ENCODE measurements at places on chromosomes 12 and 14.
A peak's percentile ranks its signal among the peaks of the same experiment; 100 is the strongest.

DNA sequence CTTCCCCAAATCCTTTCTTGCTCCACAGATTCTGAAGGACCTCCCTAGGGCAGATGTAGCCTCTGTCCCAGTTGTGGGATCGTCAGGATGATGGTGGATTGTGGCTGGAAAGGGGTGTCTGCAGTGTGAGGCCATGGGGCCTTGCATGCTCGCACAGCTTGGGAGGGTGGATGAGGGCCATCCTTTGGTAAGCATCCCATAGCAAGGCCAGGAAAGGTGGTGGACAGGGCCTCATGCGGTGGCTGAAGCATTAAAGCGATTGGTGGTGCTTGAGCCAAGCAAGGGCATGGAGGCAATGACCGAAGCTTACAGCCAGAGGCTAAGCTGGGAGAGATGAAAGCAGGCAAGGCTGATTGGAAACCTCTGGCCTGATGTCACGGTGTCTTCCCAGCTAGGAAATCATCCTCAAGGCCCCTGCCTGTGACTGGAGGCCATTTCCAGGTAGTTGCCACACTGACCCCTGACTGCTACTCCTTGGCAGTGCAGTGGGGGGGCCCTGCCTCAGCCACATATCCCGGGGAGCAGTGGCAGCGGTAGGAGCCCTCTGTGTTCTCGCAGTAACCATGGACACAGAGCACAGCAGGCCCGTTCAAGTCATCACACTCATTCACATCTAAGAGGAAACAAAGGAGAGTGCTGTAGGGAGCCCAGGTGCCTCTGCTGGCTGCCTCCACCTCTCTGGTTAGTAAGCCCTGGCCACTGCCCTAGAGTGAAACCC is 7.0 kb downstream of the ISCA2 start:
- DNase-seq = no peak

DNA sequence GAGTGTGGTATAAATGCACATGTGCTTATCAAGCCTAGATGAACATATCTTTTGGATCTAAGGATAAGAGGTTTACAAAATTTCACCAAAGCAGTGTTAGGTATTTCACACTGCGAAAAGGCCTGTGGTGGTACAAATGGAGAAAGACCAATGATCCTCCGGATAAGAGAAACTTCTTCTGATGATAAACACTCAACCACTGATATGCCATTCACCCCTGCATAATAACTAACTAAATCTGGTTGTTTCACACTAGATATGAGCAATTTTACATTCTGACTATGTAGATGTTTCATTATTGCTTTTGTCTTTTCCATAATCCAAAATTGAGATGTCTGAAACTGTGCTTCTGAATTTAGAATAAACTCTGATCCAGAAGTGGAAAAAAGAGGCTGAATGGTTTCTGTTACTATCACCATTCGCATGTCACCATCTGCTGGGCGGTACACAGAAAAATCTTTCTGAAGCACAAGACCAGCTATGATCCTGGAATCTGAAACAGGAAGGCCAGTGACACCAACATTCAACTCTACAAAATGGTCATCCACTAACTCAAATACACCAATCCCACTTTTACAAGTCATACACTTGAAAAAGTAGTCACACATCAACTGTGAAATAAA is 1.3 kb downstream of the BBS10 start:
- DNase-seq = peak; percentile 64

GRCh38 chr12:84727961-84728360 is 184.6 kb downstream of the SLC6A15 start:
- DNase-seq = peak; percentile 69

- DNase-seq = no peak
Measured at GRCh38 chr14:66600416-66600815, 92.5 kb downstream of the GPHN start.

GRCh38 chr14:88868558-88869159 is 44.2 kb downstream of the TTC8 start:
- DNase-seq = peak; percentile 57

GRCh38 chr14:55071870-55072640 is 20.6 kb downstream of the MAPK1IP1L start:
- DNase-seq = no peak

DNA sequence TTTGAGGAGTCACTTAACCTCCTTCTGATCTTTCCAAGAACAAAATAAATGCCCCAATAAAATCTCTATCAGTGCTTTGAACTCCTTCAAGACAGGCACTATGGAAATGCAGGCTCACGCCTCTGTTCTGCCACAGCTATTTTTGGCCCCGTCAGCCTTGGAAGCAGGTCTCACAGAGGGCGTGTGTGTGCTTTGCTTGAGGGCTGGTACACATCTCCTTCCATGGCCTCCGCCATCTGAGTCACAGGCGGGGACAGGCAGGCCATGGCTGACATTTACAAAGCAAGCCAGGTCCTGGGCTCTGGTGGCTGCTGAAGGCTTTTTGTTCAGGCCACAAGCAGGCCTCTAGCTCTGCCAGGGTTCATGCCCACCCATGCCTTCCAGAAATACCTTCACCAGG is 16.0 kb downstream of the PRIMA1 start:
- no peak for DNase-seq

GRCh38 chr14:76113691-76114090 is 38.0 kb upstream of the GPATCH2L start:
- DNase-seq = no peak

- no peak for DNase-seq
Measured at GRCh38 chr12:45670346-45671065, 59.0 kb upstream of the ARID2 start.

- no peak for DNase-seq
Measured at GRCh38 chr12:2229661-2230539, 177.1 kb downstream of the CACNA1C start.

GRCh38 chr12:123056053-123056452 is 75.6 kb downstream of the ARL6IP4 start:
- DNase-seq = no peak

- no peak for DNase-seq
Measured at GRCh38 chr14:23564876-23565275, 2.7 kb downstream of the AP1G2 start.

GRCh38 chr12:48336564-48336963 is 14.2 kb downstream of the ZNF641 start:
- DNase-seq = no peak

GRCh38 chr14:92323011-92323915 is at the start of gene SLC24A4:
TSS of gene SLC24A4 (plus strand) at chr14:92323165. CDS start at chr14:92323831, 666 bp downstream.
- DNase-seq = no peak

DNA sequence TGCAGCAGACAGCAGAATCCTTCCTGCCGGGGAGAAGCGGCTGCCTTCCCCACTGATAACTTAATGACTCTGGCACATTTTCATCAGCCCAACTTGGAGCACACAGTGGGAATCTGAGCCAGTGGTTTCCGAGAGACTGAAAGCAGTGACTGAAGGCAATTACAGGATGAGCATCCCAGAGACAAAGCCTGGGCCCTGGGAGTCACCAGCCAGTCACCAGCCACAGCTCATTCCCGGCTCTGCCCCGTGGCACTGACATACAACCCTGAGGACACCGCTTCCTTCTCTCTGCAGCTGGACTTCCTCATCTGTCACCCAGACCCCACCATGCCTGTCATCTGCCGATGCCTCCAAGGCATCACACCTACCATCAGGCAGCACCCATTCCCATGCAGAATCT is 192.3 kb downstream of the DPF3 start:
- no peak for DNase-seq

DNA sequence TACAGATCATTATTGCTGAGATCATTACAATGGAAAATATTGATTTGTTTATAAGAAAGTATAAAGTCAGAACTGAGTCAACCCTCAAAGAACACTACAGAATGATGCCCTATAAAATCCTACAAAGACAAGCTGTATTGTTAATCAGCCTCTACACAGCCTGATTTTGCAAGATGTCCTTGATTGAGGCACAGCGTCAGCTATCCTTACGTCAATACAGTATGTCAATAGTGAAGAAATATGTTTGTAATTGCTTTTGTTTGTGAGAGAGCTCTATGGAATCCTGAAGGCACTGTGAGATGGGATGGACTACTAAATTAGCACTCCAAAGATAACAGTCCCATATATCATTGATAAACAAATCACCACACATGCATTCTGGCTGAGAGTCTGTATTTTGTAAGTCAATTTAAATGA is 70.7 kb downstream of the RASSF9 start:
- DNase-seq = no peak

DNA sequence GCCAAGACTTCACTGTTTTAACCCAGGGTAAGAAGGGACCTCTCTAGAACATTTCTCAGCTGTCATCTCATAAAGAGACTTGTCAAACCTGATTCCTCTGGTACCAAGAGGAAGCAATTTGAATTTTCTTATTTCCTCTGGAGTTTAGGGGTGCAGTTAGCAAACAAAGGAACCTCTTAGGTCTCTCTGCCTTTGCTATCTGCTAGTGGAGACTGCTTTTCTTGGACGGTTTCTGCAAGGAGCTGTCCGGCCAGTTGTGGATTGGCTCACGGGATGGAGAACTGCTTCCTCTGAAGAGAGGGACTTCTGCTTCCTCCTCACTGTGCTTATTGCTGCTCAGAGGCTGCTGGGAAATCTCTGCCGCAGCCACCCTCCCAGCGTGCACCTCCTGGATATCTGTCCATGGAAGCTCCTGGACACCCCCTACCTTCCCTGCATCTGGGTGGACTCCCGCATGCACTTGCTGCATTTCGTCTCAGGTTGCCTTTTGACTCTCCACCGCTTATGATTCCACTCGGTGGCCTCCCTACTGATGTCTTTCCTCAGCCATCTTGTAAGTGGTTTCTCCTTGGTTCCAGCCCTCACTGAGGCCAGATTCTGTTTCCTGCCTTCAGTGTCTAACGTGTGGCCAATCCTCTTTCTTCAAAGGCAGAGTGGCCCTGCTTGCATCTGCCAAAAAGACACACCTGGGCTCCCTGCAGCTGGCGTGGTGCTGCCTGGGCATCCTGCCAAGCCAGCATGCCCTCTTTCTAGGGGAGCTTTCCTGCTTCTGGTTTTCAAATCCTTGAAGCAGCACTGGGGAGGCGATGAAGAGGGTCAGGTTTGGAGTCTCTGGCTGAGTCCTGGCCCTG is 187.3 kb downstream of the CHST11 start:
- no peak for DNase-seq

DNA sequence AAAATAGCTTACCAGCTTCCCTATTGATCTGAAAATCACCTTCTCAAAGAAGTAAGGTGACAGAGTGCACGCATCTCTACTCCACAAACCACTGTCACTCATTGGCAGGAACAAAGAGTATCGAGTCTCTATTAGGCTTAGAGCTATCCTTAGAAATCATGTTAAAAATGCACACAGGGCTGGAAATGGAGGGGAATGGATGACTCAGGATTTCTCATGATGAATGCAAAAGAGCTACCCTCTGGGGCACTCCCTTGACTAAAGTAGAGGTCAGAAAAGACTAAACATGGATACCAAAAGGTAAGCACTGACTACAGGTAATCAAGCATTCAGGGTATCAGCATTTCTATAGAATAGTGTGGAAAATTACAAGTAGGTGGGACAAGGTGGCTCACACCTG is 96.1 kb upstream of the ANO4 start:
- DNase-seq = no peak

GRCh38 chr12:108700833-108701541 is 30.3 kb downstream of the CORO1C start:
- no peak for DNase-seq

DNA sequence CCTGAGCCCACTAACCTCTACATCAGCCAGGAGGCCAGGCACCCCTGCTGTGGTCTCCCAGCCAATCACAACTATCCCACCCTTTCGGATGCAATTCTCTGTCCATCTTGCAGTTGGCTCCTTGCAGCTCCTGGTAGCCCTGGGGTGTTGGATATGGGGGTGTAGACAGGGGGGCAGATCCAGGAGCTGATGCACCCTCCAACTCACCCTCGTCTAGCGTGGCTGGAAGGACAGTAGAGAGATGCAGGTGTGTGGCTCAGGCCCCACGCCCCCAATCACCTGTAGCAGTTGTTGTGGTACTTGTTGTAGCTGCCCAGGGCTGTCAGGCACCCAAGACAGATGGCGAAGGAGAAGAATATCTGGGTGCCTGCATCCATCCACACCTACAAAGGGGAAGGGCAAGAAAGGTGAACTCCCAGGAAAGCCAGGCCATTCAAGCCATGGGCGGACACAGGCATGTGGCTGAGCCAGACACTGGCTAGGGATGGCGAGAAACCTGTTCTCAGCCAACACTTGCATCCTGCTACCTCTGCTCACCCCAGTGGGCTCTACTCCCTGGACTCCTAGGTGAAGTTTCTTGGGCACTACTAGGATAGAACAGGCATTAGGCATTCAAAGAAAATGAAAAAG is 13.4 kb upstream of the SLC6A12 start:
- no peak for DNase-seq

DNA sequence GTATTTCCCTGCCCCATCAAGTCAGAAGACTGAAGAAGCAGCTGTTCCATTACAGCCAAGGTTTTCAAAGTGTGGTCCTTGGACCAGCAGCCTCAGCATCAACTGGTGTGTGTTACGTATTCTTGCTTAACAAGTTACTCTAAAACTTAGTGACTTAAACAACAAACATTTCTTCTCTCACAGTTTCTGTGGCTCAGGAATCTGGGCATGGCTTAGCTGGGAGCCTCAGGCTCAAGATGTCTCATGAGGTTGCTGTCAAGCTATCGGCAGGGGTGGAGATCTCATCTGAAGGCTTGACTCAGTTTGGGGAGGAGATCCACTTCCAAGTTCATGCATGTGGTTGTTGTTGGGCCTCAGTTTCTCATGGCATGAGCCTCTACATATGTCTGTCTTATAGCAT is 174.5 kb downstream of the KTN1 start:
- no peak for DNase-seq

DNA sequence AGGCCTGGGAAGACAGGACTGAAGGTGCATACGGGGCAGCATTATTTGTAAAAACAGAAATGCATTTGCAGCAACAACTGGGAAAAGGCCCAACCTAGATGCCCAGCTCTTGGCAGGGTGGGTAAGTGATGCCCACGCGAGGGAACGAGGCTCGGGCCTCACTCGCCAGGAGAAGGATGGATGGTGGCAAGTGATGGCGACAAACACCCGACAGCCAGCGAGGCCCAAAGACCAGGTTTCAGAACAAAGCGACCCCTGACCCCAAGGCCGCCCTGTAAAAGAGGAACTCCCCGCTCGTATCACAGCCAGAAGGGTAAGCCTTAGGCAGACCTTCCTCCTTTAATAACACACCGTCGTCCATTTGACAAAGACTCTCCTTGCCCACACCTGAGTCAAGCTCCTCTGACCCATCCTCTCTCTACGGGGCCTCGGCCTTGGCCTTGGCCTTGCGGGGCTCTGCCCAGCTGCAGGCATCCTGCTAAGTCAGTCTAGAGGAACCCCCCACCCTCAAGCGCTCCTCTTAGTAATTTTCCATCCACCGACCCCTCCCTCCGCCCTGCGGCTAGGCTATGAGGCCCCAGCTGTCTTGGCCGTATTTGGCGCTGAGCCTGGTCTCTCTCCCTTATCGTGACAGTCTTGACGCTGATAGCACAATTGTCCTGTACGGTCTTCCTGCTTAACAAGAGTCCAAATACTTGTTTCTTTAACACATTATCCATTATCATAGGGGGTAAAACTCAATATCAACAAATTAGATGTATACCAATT is 80.2 kb downstream of the NCOR2 start:
- no peak for DNase-seq

DNA sequence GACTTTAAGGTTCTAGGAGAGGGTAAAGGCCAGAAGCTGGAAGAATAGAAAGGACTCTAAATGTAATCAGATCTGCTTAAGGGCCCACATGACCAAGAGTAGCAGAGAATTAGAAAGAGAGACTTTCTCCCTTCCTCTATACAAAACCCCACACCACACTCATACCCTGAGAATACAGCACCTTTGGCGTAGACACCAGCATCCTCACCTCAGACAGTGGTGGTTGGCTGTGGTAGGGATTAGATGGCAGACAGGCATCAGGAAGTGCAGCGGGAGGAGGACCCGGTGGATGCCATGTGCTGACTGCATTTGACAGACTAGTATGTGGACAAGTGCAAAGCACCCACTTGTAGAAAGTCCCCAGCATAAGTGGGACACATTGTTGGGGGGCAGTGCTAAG is 98.3 kb upstream of the AMIGO2 start:
- DNase-seq = no peak

- no peak for DNase-seq
Measured at GRCh38 chr12:1174659-1175058, 183.6 kb downstream of the ERC1 start.
